SK-N-SH (cell line): ENCODE measurements at places on chromosomes 16 and 17. TPM values are rescaled to one million over a fixed set of nuclear protein-coding genes. Genes with fewer than 3 reads are reported as not detected.

Gene TMIGD1
- polyA plus RNA-seq: not detected in 2 replicates

Gene TBC1D3I
- 0.05 TPM in 1 of 2 replicates, not detected in the other for polyA plus RNA-seq

Gene C16orf96
- polyA plus RNA-seq: 0.05 TPM in 2 replicates

Gene TMEM92
- polyA plus RNA-seq: 0.28 and 0.46 TPM in 2 replicates

Gene HOXB5
- polyA plus RNA-seq: not detected in 2 replicates

Gene LITAFD
- not detected in 2 replicates for polyA plus RNA-seq

Gene KRTAP9-4
- polyA plus RNA-seq: not detected in 2 replicates

Gene PPP1R9B
- polyA plus RNA-seq: 26.9 and 35.2 TPM in 2 replicates

Gene TBC1D3L
- polyA plus RNA-seq: 15.8 and 19.9 TPM in 2 replicates

Gene NEUROD2
- not detected in 2 replicates for polyA plus RNA-seq

Gene CPNE2
- 63.8 and 73.0 TPM in 2 replicates for polyA plus RNA-seq

Gene PLCG2
- 0.08 and 0.23 TPM in 2 replicates for polyA plus RNA-seq

Gene CSH2
- not detected in 2 replicates for polyA plus RNA-seq

Gene KCNH6
- polyA plus RNA-seq: 0.15 and 0.18 TPM in 2 replicates

Gene CD300LD
- not detected in 2 replicates for polyA plus RNA-seq

Gene TSPAN10
- polyA plus RNA-seq: 4.7 and 6.0 TPM in 2 replicates

Gene ECI1
- polyA plus RNA-seq: 53.3 and 61.8 TPM in 2 replicates

Gene KRT222
- polyA plus RNA-seq: not detected in 2 replicates

Gene HBQ1
- polyA plus RNA-seq: 2.7 and 5.2 TPM in 2 replicates

Gene RABEP1
- polyA plus RNA-seq: 9.7 and 12.9 TPM in 2 replicates

Gene DPEP3
- not detected in 2 replicates for polyA plus RNA-seq

Gene VASN
- 11.4 and 37.4 TPM in 2 replicates for polyA plus RNA-seq

Gene KRT27
- polyA plus RNA-seq: not detected in 2 replicates

Gene TMEM170A
- 9.2 and 11.0 TPM in 2 replicates for polyA plus RNA-seq

Gene ZNF597
- 1.1 and 1.3 TPM in 2 replicates for polyA plus RNA-seq

Gene SPATA33
- 7.2 and 8.5 TPM in 2 replicates for polyA plus RNA-seq

Gene CA7
- polyA plus RNA-seq: 0.11 and 0.12 TPM in 2 replicates

Gene TAC4
- not detected in 2 replicates for polyA plus RNA-seq

Gene CYTH1
- 23.8 and 24.8 TPM in 2 replicates for polyA plus RNA-seq

Gene PRCD
- 2.2 and 5.0 TPM in 2 replicates for polyA plus RNA-seq

Gene PDF
- polyA plus RNA-seq: 21.4 and 22.0 TPM in 2 replicates

Gene TOP2A
- 20.6 and 23.2 TPM in 2 replicates for polyA plus RNA-seq

Gene RSPRY1
- polyA plus RNA-seq: 16.6 and 21.7 TPM in 2 replicates

Gene CFAP97D1
- polyA plus RNA-seq: 0.02 TPM in 2 replicates

Gene CDRT15
- polyA plus RNA-seq: not detected in 2 replicates

Gene FA2H
- polyA plus RNA-seq: not detected in 2 replicates

Gene FBXW10
- polyA plus RNA-seq: 0.02 and 0.03 TPM in 2 replicates

Gene GUCY2D
- polyA plus RNA-seq: not detected in 2 replicates
